ENCODE measurements at places on chromosomes 7 and 10.

GRCh38 chr7:141207661-141208060 is 133.8 kb downstream of the TMEM178B start:
- DNase-seq: no peak

GRCh38 chr7:140564643-140565042 is 76.0 kb downstream of the DENND2A start:
- no peak for DNase-seq

DNA sequence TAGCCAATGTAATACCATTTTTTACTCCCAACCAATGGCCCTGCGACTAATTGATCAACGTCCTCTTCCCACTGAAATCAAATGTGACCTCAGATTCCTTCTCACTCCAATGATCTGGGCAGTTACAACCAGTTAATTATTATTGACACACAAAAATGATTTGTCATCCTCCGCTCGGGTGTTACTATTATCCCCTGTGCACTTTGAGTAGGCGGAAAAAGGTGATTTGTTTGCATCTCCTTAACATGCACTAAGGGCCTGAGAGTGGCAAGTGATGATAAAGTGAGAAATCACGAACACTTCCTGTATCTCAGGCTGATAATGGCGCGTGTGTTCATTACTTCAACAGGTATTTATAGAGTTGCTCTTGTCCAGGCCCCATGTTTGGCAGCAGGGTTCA is 40.9 kb upstream of the PNLIP start:
- DNase-seq: no peak

DNA sequence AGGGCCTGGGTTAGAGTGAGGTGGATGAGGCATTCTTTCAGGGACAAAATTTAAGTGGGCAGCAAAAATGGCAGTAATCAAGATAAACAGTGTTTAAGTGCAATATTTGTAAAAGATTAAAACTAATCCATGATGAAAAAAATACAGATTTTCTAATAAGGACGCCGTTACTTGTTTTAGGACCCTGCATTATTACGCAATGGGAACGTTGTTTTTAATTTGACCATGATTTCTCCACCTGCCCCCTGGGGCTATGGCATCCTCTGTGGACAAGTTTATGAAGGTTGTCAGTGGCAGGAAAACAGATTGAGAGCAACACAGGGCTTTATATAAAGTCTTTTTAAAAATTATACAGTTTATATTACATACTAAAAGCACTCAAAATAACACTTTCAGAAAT is 380.6 kb upstream of the PHF14 start:
- no peak for DNase-seq

DNA sequence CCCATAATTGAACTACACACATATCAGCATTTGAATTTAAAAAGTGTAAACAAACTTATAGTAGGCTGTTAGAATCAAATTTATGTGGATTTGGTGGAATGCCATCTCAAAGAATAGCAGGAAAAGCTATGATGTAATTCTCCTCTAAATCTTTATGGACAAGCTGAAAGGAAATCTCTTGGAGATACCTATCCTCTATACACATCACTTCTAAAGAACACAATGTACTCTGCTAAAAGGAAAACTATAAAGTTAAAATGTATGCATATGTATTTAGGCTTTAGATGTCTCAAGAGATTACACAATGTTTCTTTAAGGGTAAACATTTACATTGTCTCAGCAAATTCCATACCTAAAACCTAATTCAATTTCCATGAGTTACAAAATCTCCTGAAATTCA is 323.3 kb downstream of the CRPPA start:
- DNase-seq: no peak

DNA sequence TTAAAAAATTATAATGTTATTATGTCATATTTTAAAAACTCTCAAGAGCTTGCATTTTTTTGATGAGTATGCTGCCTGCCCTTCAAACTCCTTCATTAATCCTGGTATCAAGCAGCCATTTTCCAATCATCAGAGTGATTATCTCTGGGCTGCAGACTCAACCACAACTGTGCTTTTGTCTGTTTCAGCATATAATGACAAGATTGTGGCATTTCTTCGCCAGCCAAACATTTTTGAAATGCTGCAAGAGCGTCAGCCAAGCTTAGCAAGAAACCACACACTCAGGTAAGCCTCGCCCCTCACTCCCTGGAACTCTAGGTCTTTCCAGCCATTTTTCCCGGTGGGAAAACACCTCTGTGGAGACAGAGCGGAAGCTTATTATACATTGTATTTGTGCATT is 90.0 kb upstream of the STK17A start:
- no peak for DNase-seq

- DNase-seq: no peak
Measured at GRCh38 chr7:42237811-42238541, 967 bp upstream of the GLI3 start.

- DNase-seq: no peak
Measured at GRCh38 chr7:116211913-116212596, 1.7 kb downstream of the TES start.

DNA sequence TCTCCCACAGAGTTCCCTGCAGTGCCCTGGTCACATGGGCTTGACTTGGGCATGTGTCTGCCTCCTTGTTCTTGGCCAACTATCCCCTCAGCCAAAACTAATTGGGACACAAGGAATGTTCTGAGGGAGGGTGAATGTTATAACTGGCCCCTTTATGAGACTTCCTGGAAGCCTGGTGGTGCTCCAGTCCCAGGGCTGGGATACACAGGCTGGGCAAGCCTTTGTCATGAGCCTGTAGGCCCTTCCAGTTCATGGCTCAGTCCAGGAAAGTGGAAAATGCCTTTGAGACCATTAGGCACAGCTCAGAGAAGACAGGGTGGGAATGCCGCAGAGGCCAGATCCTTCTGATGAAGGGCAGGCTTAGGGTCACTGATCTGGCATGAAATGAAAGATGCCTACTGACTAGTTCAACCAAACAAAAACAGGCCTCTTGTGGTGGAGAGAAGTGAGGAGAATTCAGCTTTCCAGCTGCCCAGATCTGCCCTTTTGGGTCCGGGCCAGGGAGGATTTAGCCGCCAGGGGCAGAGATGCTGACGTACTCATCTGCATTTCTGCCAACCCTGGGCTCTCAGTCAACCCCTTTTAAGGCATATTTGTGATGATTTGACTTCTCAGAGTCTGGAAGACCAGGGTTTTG is 961.5 kb downstream of the KCNMA1 start:
- DNase-seq: no peak

GRCh38 chr10:37777056-37777455 is 80.4 kb downstream of the ZNF248 start:
- DNase-seq: no peak
